ENCODE measurements at places on chromosomes 1 and 21.

- no peak for DNase-seq
Observed at GRCh38 chr21:35254006-35254764, 205.1 kb upstream of the RUNX1 start.

DNA sequence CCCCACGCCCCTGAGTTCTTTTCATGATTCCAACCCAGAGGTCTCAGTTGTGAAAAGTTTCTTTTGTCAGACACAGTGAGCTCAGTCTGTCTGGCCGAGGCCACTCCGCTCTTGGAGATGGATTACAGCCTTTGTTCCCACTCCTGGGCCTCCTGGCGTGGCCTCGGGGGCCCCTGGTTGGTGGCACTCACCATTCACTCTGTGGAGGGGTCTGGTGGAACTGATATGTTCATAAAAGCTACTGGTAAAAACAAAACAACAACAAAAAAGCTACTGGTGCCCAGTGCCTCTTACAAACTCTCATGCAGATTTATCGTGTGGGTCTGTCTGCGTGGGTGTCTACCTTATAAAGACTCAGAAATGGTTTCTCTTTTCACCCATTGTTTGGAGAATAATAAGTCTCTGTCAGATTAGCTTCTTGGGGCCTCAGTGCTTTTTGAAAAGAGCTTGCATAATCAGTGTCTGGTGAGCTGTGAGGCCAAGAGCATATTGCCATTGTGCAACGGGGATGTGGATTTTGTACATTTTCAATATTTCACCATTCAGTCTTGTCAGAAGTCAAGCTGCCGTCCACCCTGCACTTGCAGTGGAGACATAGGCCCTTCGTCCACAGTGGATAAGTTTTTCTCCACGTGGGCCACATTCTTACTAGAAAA is 86.7 kb downstream of the GALNT2 start:
- no peak for DNase-seq

DNA sequence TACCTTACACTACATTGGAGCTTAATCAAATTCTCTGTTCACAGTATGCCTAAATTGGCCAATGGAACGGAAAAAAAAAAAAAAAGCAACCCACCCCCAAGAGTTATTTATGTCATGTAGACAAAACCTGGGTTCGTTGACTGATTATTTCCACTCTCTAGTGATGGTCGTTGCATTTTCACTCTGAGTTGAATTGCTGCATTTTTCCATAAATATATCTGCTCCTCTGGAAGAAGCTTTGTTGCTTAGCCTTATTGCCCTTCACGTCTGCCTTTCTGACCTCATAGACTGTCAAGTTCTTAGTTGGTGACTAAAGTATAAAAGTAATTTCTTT is 90.2 kb upstream of the RUNX1 start:
- DNase-seq, result no peak

DNA sequence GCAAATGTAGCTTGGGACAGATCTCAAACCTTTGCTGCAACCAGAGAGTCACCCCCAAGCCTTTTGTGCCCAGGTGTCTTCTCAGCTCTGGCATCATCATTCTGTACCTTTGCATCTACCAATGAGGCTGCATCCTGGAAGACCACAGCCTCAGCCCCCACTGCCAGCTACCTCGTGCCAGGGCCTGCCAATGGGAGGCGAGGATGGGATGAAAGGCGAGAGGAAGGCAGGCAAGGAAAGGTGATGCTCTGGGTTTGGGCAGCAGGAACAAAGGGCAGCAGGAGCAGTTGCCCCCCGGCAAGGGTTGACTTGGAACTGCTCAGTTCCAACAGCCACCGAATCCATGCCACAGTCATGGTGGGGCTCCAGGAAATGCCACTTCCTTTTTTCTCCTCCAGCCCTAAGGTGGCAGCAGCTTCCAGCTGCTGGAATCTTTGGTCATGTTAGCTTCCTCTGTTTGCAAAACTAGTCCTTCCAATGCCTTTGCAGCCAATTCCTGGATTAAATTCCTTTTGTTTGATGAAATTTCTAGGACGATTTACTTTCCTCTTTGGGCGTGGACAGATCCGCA is 651.6 kb downstream of the NPHP4 start:
- DNase-seq, result no peak

DNA sequence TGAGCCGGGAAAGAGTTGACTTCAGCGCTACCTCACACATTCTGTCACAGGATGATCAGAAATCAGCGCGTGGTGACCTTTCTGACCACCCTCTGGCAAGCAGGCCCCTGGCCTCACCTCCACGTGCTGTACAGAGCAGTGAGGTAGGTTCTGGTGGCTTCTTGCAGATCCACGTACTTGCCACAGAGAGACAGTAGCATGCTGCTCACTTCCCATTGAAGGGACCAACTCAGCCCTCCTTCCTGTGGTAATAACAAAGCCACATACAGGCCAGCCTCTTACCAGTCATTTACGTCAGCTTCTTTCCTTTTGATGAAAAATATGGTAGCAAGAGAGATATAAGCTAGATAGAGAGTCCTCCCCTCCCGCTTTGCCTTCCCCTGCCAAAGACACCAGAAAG is 200.7 kb downstream of the CHRM3 start:
- DNase-seq, result no peak

GRCh38 chr1:167640051-167640450 is 10.0 kb downstream of the RCSD1 start:
- no peak for DNase-seq

- DNase-seq, result no peak
Observed at GRCh38 chr1:207405814-207406213, 48.3 kb upstream of the CR2 start.

- DNase-seq, result no peak
Observed at GRCh38 chr1:7747605-7748004, 23.5 kb upstream of the VAMP3 start.

- DNase-seq, result no peak
Observed at GRCh38 chr1:51002516-51002915, 32.5 kb downstream of the CDKN2C start.

DNA sequence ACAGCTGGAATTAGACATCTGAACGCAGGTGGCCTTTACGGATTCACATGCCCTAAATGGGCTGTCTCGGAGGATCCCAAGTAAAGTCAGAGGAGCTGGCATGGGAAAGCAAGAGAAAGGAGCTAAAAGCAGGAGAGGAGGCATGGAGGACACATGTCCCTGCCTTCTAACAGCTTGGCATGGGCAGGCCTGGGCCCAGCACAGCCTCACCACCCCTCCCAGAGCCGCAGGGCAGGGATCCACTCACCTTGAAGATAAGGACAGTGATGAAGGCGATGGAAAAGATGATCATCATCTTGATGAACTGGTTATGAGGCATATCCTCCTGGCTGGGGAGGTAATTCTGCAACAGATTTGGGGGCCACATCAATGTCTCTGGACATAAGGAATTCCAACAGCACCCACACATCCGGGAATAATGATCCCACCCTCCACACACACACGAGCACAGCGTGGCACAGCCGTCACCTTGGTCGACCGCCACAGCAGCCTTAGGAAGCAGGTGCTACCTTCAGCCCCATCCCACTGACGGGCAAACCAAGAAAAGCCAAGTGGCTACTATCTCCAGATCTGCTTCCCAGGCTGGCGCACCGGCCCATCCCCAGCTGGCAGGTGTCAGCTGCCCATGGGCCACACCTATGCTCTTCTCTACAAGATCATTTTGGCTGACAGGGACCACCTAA is 14.1 kb upstream of the MATN1 start:
- no peak for DNase-seq

DNA sequence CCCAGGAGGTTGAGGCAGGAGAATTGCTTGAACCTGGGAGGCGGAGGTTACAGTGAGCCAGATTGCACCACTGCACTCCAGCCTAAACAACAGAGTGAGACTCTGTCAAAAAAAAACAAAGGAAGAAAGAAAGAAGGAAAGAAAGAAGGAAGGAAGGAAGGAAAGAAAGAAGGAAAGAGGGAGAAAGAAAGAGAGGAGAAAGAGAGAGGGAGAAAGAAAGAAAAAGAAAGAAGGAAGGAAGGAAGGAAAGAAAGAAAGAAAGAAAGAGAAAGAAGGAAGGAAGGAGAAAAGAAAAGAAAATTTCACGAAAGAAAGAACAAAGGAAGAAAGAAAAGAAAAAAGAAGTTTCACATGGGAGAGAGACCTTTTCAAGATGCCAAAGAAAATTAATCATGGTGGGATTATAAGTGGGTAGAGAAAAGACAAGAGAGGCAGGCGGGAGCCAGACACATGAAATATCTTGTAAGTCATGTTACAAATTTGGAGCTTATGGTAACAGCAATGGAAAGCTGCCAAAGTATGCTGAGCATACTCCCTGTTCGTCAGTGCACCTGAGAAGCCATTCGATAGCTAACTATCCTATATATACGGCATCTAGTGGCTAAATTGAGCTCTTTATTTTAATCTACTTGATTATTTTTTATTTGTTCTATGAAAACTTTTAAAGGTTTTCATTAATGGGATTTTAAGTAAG is 41.3 kb upstream of the TNFSF4 start:
- no peak for DNase-seq
